Jurkat, Clone E6-1 (cell line): ENCODE measurements at places on chromosomes 1 and 21.

DNA sequence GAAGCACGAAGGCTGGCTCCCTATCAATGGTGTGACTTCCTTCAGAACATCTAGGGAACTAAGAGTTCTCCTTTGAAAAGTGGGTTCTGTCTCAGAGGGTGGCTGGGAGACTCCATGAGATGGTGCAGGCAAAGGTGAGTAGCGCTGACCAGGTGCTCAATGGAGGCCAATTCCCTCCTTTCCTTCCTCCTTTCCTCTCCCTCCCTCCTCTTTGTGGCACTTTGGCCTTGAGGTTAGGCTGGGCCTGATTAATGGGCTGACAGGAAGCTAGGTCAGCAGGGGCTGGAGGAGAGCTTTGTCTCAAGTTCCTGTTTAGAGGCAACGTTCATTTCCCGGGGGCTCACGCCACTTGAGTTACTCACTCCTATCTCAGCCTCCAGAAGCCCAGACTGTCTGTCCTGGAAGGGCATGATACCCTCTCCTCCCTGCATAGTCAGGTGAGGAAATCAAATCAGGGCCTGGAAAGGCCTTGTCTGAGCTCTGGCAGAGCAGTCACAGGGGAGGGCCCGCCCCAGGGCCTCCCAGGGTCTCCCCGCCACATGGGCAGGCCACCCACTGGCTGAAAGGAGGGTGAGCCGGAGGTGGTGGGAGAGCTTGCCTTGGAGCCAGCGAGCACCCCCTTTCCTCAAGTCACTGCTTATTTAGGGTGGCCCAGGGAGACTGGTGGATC lies 58.4 kb upstream of the SSBP3 start:
- no peak for DNase-seq

DNA sequence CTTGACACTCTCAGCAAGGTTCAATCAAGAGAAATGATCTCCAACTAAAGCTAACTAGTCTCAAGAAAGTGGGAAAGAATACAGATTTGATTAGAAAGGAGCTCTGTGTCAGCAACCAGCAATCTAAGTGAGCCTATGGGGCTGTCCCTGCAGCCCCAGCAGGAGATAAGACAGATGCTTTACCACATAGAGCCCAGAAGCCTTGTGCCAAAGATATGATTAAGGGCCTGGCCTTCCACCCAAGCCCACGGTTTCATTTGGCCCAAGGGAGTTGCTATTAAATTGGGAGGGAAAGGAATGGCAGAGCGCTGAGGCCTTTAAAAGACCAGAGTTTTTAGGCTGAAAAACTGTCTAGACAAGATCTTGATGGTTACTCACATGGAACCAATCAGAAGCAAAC lies 74.8 kb downstream of the HLCS start:
- DNase-seq: no peak

GRCh38 chr1:48789903-48790302 lies 13.2 kb upstream of the BEND5 start:
- no peak for DNase-seq

- no peak for DNase-seq
Observed at GRCh38 chr1:227890451-227891222, 57.1 kb downstream of the WNT9A start.

DNA sequence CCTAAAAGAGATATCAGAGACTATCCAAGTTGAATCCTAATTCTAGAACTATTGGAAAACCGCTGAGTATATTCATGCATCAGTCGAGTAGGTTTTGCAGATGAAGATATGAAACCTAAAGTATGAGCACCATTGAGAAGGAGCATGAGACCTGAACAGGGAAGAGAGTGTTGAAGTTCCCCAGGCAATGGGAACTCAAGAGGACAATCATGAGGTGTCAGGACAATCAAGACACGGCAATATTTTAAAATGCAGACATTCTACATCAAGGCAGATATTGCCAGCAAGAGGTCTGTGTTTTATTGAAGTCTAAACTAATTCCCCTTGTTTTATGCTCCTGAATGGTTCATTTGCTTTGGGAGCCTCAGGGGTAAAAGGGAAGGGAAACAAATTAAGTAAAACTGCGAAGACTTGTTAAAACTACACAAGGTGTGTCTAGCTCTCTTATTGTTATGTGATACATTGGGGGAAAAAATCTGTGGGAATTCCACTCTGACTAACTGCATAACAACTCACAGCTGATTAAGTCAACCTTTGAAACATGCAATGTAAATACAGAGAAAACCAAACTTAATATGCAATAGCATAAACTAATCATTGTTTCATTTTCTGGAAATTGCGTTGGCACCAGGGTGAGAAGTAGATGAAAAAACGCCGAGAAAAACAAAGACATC lies 347.9 kb upstream of the ADGRL2 start:
- no peak for DNase-seq

- DNase-seq: no peak
Observed at GRCh38 chr1:222073307-222073995, 331.6 kb upstream of the DUSP10 start.

DNA sequence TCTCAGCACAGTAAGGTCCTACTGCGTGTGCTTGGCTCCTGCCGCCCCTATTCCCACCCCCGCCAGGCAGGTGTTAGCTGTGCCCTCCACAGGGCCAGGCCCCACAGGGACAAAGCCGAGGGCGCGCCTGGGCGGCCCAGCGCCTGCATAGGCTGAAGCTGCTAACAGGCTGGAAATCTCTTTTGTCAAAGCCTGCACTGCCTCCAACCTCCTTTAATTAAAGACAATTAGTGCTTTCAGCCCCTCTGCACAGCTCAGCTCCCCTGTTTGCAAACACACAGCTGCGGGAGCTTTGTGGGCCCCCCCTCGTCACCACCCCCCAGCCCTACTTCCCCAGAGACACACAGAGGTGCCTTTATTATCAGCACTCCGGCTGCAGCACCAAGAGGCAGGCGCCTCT lies 95.9 kb downstream of the EPHB2 start:
- DNase-seq: no peak

DNA sequence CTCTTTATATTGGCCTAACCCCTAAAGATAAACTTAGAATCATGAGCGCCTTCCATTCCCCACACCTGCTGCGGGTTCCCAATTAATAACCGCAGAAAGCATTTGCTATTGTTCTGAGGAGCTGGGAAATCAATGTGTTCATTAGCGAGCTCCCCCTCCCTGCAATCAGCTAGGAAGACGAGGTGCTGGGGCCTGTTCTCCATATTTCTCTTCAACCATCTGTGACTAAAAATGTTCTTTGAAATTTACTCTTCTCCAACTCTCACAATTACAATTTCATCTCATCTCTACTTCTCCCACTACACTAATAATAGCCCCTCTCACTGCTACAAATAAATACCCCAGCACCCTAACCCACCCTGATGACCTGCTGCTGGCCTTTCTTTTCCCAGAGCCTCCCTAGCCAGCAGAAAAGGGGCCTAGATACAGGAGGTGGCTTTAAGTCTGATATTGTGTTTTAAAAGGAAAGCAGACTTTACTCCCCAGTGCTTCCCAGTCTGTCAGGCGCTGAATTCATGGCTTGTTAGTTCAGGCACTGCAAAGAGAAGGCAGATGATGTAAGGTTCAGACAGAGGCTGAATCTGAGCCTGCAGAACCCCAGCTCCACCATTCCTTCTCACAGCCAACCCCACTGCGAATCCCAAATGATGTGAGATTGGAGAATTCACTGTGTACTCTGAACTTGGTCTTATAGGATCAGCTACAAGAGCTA lies 477.5 kb upstream of the DAB1 start:
- no peak for DNase-seq

- no peak for DNase-seq
Observed at GRCh38 chr1:194033646-194034045, 847.2 kb upstream of the B3GALT2 start.

- DNase-seq: peak; percentile 71
Observed at GRCh38 chr21:34619841-34620665, 5.1 kb upstream of the RCAN1 start.

DNA sequence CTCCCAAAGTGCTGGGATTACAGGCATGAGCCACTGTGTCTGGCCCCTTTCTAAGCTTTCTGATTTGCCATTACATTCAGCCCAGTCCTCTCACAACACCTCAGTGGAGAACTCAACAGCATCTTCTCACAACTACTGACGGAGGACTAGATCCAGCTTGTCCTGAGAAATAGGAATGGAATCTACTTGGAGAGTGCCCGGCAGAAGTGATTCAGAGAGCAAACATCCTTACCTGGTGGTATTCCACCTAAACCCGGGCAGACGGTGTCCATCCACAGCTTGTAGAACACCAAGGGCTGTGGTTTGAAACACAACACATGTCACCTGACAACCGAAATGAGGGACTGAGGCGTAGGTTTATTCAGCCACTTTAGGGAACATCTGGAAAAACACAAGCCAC lies 28.8 kb upstream of the CCSAP start:
- DNase-seq: no peak

DNA sequence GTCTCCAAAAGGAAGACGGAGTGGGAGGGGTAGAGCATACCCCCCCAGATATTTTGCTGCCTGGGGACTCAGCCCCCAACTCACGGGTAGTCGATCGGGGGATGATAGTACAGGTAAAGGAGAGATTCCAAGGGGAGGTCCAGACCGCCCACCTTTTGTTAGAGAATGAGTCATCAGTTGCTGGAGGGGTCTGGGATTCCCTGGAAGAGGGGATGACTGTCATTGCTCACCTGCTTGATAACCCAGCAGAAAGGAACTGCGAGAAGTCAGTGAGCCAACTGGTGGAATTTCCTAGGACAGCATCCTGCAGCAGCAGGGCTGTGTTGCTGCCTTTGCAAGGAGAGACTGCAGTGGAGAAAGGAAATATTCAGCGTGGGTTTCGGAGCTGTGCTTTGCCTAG lies 64.4 kb downstream of the MACF1 start:
- DNase-seq: no peak

GRCh38 chr1:212471891-212472675 lies 39.4 kb downstream of the NENF start:
- no peak for DNase-seq

GRCh38 chr1:229674042-229674441 lies 48.0 kb downstream of the URB2 start:
- peak; percentile 58 for DNase-seq

- no peak for DNase-seq
Observed at GRCh38 chr1:182331387-182331786, 60.2 kb downstream of the GLUL start.

DNA sequence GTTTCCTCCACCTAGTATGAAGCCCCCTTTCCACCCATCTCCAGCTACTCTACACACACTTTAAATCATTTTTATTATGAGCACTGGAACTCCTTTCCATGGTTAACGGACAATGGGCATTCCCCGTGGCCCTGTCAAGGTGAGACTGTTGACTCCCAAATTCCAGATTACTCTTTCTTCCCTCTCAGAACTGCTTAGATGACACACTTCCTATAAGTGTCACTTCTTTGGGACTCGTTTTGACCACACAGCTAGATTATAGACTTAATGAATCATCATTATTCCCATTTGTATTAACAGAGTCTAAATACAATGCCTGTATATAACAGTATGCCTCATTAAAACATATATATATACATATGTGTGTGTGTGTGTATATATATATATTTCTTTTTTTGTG lies 215.1 kb downstream of the BRINP3 start:
- DNase-seq: no peak
